ENCODE measurements at places on chromosomes 13 and 19.

GRCh38 chr19:18591735-18592385 lies 3.3 kb downstream of the REX1BD start:
- no peak for DNase-seq

DNA sequence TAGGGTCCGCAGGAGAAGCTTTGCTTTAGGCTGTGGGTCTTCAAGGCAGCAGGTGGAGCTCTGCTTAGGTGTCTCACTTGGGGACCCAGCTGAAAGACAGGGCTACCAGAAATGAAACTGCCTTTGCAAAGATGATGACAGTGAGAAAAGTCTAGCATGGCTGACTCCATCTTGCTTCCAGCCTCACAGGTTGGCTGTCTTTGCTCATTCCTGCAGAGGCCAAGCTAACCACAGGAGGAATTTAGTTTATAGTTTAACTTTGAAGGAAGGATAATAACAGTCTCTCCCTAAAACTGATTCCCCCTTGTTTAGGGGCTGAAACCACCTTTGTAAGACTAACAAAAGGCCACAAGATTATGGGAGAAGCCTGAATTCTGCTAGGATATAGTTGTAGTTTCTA lies 252.4 kb downstream of the UQCRFS1 start:
- no peak for DNase-seq

DNA sequence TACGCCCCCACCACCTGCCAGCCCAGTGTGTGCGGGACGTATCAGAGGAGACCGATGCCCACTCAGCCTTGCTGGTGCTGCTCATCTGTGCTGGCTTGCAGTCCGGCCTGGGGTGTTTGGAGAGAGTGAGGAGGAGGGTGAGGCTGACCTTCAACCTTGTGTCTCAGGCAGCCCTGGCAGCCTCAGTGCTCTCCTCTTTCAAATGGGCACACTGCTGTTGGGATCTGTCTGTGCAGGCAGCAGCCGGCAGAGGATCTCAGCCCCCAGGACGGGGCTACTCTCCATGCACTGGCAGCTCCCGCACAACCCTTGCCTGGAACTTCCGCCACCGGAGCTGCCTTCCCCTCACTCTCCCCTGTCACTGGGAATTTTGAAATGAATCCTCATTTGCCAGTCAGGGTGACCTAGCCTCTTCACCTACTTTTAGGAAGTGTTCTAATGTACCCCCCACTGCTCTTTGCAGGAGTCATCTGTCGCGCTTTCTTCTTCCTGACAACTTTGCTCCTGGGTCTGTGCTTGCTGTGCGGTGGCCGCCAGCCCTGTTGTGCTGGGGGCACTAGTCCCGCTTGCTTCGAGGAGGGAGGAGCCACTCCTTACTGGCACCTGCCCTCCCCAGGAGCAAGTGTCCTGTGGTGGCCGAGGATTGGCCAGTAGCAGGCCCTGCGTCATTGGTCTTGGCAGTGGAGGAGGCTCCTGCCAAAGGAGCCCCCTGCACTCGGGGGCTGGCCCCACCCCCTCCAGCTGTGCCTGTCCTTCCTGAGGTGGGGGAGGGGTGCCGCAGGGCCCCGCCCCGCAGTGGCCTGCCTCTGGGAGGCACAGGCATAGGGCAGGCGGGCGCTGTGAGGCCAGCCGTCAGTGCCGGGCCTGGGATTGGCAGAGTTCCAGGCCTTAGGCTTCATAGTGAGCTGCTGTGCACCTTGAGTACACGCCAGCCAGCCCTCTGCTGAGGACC lies 53.4 kb downstream of the TSSK6 start:
- peak; percentile 13 for DNase-seq

DNA sequence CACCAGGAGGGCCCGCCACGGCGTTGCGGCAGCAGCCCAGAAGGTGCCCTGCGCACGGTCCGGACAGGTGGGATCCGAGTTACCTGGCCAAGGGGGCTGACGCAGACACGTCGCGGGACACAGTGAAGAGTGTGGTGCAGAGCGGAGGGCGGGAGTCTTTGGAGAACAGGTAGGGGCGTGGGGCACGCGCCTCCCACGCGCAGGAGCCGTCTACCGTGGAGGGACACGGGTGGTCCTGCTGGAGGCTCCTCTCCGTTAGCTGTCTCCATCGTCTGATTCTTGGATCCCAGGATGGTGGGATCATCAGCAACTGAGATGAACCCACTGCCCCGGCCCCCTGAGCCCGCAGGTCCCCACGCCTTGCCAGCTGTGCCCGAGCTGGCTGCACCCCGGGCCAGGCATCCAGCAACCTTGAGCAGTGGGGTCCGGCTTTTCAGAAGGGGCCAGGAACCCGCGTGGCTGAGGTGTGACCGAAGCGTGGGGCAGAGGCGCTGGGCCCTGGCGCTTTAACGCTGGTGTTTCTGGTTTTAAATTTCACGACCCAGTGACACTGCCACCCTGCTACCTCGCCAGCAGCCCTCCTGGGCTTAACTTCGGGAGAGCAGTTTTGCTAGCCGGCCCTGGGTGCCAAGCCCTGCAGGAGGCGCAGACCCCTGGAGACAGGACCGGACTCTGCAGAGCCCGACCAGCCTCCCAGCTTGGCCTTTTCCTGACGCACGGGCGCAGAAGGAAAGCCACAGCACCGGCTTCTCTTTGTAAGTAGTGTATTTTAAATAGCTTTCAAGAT lies 7.3 kb downstream of the FGF22 start:
- no peak for DNase-seq

- DNase-seq, result no peak
Observed at GRCh38 chr19:10093295-10094186, 7.4 kb downstream of the SHFL start.

DNA sequence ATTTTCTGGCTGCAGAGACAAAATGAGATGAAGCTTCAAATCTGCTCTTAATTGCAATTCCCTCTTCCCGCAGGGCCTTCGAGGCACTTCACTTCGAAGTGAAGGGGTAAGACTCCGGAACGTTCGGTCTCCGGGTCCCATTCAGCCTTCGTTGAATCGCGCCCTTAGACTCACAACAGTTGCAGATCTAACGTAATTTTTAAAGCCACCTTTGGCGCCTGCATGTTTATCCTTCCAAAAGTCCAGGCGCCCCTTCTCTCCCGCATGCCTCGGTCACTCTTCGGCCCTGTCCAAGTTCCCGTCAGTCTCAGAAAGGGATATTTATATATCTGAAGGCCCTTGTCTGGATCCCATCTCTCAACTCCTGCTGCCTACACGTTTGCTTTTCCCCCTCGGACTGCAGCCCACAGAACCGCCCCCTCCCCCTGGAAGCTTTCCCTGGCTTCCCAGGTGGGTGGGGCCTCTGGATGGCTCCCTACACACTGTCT lies 915 bp upstream of the KCTD12 start:
- no peak for DNase-seq

- DNase-seq, result no peak
Observed at GRCh38 chr13:113020323-113021080, 51.5 kb downstream of the MCF2L start.

GRCh38 chr13:29922281-29922821 lies 71.9 kb upstream of the UBL3 start:
- peak; percentile 43 for DNase-seq

DNA sequence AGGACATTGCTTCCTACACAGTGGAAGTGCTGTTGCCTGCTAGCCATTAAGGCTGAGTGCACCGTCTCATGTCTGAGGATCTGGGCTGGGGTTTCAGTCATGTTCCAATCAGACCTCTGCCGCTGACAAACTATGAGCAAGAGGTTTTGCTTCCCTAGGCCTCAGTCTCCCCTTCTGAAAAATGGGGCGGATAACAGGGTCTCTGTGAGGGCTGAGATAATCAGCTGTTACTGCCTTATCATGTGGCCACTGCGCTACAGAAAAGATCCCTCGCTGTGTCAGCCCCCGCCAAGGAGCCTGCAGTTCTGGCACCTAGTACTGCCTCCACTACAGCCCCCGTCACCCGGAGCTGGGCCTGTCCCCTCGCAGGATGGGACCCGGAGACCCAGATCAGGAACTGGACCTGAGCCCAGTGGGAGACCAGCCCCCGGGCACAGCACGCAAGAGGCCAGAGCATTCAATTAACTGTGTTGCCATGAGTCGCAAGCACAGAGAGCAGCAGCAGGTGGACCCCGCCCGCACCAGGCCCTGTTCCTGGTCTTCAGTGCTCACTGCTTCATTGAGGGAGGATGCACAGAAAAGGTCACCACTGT lies 3.0 kb upstream of the PNKP start:
- DNase-seq, result no peak

DNA sequence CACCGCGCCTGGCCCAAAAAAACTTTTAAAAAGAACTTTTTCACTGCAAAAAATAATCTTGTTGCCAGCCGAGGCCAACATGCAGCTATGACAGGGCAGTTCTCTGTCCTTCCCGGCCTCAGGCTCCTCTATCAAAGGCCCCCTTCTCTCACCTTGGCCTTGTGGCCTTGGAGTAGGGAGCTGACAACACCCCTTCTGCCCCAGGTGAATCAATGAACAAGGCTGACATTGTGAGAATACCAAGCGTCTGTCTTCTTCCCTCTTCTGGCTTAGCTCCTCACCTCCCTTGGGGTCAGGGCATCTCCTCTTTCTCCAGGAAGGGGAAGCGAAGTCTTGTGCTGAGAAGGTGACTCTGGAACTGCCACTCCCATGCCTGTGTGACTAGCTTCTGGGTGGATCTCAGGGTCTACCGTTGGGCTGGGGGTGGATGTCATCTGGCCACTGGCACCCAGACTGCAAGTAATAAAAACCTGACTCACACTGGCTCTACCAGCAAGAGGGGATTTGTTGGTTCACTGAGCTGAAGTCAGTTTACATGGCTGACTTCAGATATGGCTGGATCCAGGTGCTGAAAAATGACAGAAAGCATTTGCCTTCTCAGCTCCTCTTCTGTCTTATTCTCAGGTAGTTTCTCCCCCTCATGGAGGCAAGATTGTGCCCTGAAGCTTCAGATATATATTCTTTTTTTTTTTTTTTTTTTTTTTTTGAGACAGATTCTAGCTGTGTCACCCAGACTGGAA lies 6.3 kb downstream of the C19orf38 start:
- no peak for DNase-seq

- no peak for DNase-seq
Observed at GRCh38 chr13:34076943-34077703, 259.2 kb downstream of the RFC3 start.

GRCh38 chr13:99356262-99357091 lies 49.3 kb upstream of the GPR183 start:
- DNase-seq, result peak; percentile 33
